Fibroblast of lung (primary cell): ENCODE measurements at places on chromosomes 3 and 15. TPM values are rescaled to one million over a fixed set of nuclear protein-coding genes. Genes with fewer than 3 reads are reported as not detected.

DNA sequence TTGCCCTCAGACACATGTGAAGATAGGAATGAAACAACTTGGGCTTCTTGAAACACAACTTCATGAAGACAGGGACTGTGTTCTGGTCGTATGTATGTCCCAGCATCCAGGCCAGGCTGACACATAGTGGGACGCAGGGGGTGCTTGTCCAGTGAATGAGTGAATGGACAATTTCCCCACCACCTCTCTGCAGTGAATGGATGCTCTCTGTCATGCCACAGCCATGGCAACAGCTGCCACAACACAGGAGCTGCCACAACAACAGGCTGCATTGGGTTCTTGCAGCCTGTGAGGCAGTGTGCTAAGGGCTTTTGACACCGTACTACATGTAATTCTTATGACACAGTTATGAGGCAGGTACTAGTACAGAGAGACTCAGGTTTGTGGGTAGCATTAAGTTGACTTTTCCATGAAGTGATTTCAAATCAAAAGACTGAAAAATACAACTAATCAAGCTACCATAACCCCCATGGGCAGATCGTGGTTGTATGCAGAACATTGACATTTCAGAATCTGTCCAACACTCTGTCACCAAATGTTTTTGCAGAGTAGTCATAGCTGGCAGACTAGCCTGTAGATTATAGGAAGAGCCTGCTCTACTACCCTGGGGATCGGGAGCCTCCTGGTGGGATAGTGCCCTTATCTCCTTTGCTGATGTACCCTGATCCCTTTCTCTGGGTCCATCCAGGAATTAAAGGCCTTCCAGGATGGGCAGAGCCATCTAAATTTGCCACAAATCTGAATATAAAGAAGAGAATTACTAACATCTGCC is 40.8 kb downstream of the CLSTN2 start:
- H3K36me3 ChIP-seq: no peaks in the 10 kb centered on the region
- H3K27me3 ChIP-seq: no peaks in the 10 kb centered on the region
- no peak overlapping the region for H3K27ac ChIP-seq
- no peaks in the 10 kb centered on the region for H3K4me1 ChIP-seq

DNA sequence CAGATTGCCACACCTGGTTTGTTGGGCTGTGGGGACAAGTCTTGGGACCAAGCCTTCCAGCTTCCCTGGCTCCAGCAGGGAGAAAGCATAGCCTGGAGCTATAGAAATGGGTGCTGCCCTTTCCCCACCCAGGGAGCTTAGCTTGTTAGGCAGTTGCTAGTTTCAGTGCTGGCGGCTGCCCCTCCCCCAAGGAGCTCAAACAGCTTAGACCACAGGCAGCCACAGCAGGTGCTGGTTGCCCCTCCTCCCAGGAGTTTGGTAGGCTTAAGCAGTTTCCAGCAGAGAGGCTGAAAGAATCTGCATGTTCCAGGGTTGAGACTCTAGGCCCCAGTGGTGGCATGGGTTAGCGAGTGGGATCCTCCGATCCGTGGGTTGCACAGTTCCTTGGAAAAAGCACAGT is 889.7 kb downstream of the IGSF11 start:
- no peaks in the 10 kb centered on the region for H3K36me3 ChIP-seq
- no peak for DNase-seq
- no peaks in the 10 kb centered on the region for H3K27me3 ChIP-seq
- no peak overlapping the region for H3K4me3 ChIP-seq
- H3K4me1 ChIP-seq: no peaks in the 10 kb centered on the region
- no peak overlapping the region for H3K27ac ChIP-seq

DNA sequence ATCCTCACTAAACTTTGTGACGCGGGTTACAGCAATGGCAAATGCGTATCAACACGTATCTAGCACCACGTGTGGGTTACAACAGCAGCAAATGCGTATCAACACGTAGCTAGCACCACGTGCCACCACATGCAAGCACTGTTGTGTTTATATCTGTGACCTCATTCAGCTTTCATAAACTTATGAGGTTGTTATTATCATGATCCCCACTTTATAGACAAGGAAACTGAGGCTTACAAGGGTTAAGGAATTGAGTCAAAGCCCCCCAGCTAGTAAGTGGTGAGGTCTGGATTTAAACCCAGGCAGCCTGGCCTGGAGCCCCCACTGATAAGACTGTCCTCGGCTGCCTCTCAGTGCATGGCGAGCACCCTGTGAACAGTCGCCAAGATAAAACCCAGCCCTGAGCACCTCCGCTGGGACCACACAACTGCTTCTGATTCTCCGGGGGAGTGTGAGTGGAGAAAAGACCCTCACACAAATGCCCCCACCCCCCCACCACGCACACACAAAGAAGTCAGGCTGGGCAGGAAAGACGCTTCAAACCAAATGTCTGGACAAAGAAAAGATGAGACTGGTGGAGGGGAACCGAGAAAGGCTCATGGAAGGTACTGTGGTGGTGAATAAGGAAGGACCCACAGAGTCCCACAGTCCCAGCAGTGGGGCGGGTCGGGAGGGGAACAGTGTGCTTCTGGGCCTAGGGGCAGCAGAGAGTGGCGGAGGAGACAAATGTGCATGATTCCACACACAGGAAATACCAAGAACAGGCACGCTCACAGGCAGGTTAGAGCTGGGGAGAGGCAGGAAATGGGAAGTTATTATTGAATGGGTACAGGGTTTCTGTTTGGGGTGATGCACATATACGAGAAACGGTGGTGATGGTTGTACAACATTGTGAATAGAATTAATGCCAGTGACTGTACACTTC is 173.4 kb downstream of the XXYLT1 start:
- no peak overlapping the region for H3K27ac ChIP-seq
- H3K4me1 ChIP-seq: peaks cover 5% of the 10 kb centered on the region
- H3K36me3 ChIP-seq: no peaks in the 10 kb centered on the region

DNA sequence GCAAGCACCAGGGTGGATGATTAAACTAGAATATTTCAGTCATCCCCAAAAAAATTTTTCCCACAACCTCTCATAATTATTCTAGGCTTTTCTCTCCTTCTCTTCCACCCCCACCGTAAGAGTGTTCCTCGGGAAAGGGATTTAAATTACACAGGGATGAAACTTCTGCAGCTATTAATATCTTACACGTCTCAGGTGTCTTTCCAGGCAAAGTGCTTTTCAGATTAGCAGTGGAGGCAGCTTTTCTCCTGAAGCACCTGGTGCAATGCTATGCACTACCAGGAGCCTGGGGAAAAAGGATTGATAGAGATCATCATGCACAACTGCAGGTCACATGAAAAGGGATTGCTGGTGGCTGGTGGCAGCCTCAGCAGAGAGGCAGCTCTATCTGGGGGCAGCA is 250.4 kb downstream of the NTRK3 start:
- no peaks in the 10 kb centered on the region for H3K4me1 ChIP-seq
- no peak overlapping the region for H3K4me3 ChIP-seq

GRCh38 chr15:21270474-21270873 is 169.8 kb downstream of the POTEB3 start:
- DNase-seq: no peak
- H3K27me3 ChIP-seq: no peaks in the 10 kb centered on the region
- no peaks in the 10 kb centered on the region for H3K4me1 ChIP-seq
- H3K4me3 ChIP-seq: no peak overlapping the region
- no peaks in the 10 kb centered on the region for H3K36me3 ChIP-seq
- no peak overlapping the region for H3K27ac ChIP-seq

GRCh38 chr15:40841741-40842140 is 2.1 kb upstream of the SPINT1 start:
- H3K27ac ChIP-seq: no peak overlapping the region
- no peaks in the 10 kb centered on the region for H3K36me3 ChIP-seq
- H3K4me3 ChIP-seq: no peak overlapping the region
- DNase-seq: no peak

The DUOXA2 gene
- not detected in 2 replicates for total RNA-seq
